ENCODE measurements at places on chromosomes 7 and 10. TPM values are rescaled to one million over a fixed set of nuclear protein-coding genes. Genes with fewer than 3 reads are reported as not detected.
A peak's percentile ranks its signal among the peaks of the same experiment; 100 is the strongest.

The SEMA3E gene
- 2.5 TPM for total RNA-seq

DNA sequence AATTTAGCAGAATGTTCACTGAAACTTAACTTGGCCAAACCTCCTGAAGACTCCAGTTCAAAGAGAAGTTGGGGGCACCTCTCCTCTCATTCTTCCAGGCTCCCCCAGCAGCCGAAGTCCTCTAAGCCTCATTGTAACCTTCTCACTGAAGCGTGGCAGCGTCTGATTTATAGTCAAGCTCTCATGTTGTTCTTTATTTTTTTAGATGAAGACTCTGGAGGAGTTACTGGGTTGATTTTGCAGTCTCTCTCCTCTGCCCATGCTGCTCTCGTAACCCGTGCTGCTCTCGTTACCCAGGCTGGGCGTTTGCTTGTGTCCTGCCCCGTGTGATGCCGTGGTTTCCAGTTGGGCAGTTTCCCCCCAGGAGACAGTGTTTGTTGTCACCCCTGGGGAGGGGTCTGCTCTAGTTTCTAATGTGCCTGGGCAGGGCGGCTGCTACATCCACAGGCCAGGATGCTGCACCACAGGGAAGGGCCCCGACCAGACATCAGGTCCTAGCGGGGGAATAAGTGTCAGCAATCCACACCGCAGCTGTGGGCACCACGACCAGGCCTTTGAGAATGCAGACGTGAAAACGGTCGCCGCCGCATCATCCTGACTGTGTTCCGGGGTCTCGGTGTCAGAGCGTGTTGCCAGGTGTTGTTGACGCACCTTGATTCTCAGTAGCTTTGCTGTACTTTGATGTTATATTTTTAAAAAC lies 65.2 kb downstream of the WDR37 start:
- no peak for DNase-seq
- H3K4me3 ChIP-seq = no peak overlapping the region
- no peaks in the 10 kb centered on the region for H3K27me3 ChIP-seq
- H3K27ac ChIP-seq = no peak overlapping the region
- peaks cover 70% of the 10 kb centered on the region for H3K36me3 ChIP-seq
- peaks cover 3% of the 10 kb centered on the region for H3K4me1 ChIP-seq

- no peak overlapping the region for H3K27ac ChIP-seq
- H3K4me1 ChIP-seq = peaks cover 12% of the 10 kb centered on the region
- H3K36me3 ChIP-seq = no peaks in the 10 kb centered on the region
- no peak for DNase-seq
- H3K4me3 ChIP-seq = no peak overlapping the region
Observed at GRCh38 chr7:913736-914520, 37.6 kb downstream of the GET4 start.

GRCh38 chr10:84563355-84563754 lies 235.0 kb downstream of the CCSER2 start:
- H3K27me3 ChIP-seq = no peaks in the 10 kb centered on the region
- no peak overlapping the region for H3K4me3 ChIP-seq
- no peaks in the 10 kb centered on the region for H3K4me1 ChIP-seq
- no peaks in the 10 kb centered on the region for H3K36me3 ChIP-seq
- no peak overlapping the region for H3K27ac ChIP-seq

- H3K36me3 ChIP-seq = peaks cover 2% of the 10 kb centered on the region
- H3K27ac ChIP-seq = no peak overlapping the region
- H3K27me3 ChIP-seq = no peaks in the 10 kb centered on the region
- no peaks in the 10 kb centered on the region for H3K4me1 ChIP-seq
- no peak for DNase-seq
Observed at GRCh38 chr10:63145782-63146181, 12.7 kb downstream of the NRBF2 start.

DNA sequence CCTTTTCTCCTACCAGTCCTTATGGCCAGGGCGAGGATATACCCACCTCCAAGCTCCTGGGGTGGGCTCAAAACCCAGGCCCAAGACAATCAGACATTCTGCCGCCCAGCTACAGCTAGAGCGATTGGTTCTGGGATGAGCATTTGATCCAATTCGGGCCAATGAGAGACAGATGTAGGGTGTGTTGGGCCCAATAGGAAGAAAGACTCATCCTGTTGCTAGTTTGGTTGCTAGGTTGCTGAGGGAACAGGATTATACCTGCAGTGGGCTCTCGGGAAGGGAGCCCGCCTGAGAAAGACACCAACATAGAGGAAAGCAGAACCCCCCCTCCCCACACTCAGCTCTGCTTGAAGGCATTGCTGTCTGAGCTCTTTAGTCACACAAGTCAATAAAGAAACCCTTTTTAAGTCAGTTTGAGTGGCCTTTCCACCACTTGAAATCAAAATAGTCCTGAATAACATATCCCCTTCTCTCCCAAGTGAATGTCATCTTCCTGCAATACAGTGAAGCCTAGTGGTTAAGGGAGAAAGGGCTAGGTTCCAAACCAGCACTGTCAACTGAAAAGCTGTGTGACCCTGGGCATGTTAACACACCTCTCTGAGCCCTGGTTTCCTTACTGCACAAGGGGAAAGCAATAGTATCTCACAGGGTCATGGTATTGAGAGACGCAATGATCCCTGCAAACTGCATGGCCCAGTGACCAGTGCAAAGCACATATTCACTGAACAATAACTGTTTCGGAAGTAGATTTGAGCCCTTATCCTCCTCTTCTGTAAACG lies 21.8 kb downstream of the ITPRIP start:
- H3K27ac ChIP-seq = peak overlapping the region; percentile 64
- no peaks in the 10 kb centered on the region for H3K27me3 ChIP-seq
- peaks cover 53% of the 10 kb centered on the region for H3K4me1 ChIP-seq
- no peak for DNase-seq

The IFIT1B gene
- 1.1 TPM for total RNA-seq

GRCh38 chr7:40419806-40420205 lies 285.0 kb downstream of the SUGCT start:
- H3K36me3 ChIP-seq = no peaks in the 10 kb centered on the region
- no peaks in the 10 kb centered on the region for H3K4me1 ChIP-seq
- H3K4me3 ChIP-seq = no peak overlapping the region

- DNase-seq = no peak
- peaks cover 2% of the 10 kb centered on the region for H3K27me3 ChIP-seq
- H3K27ac ChIP-seq = no peak overlapping the region
- no peak overlapping the region for H3K4me3 ChIP-seq
Observed at GRCh38 chr10:130036296-130037065, 72.4 kb upstream of the EBF3 start.

GRCh38 chr10:69866688-69867461 lies 65.2 kb downstream of the COL13A1 start:
- peaks cover 58% of the 10 kb centered on the region for H3K4me1 ChIP-seq
- peak; percentile 83 for DNase-seq
- H3K36me3 ChIP-seq = no peaks in the 10 kb centered on the region
- peak overlapping the region; percentile 84 for H3K27ac ChIP-seq
- peaks cover 2% of the 10 kb centered on the region for H3K27me3 ChIP-seq

The LOXL4 gene
- total RNA-seq = 9.7 TPM

Measured in muscle of leg (tissue), 16 donors.